Activated T-helper 17 cell treated with anti-CD3 and anti-CD28 coated beads, Interleukin-2, amount 50 U/mL, for 72 hours (primary cell): ENCODE measurements at places on chromosomes 12 and 14. TPM values are rescaled to one million over a fixed set of nuclear protein-coding genes. Genes with fewer than 3 reads are reported as not detected.

HOXC11 gene
- not detected for total RNA-seq

- no peak for ATAC-seq
Observed at GRCh38 chr14:88919502-88919901, 95.1 kb downstream of the TTC8 start.

GRCh38 chr12:122979001-122979907, 1.2 kb upstream of the ARL6IP4 start:
- no peak for ATAC-seq

LBHD2 gene
- total RNA-seq, result not detected

PNP gene
- 231 TPM for total RNA-seq
